ENCODE measurements at places on chromosomes 1 and 21.

DNA sequence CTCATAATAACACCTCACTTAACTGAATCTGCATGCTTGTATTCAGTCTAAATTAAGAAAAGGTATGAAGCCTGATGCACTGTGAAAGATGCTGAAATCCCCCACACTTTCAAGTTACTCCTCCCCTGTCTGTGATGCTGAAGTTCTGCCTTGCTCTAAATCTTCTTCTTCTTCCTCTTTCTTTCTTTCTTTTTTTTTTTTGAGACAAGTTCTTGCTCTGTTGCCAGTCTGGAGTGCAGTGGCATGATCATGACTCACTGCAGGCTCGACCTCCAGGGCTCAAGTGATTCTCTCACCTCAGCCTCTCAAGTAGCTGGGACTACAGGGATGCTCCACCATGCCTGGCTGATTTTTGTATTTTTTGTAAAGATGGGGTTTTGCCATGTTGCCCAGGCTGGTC, 231.0 kb upstream of the B3GALT2 start:
- DNase-seq = no peak

DNA sequence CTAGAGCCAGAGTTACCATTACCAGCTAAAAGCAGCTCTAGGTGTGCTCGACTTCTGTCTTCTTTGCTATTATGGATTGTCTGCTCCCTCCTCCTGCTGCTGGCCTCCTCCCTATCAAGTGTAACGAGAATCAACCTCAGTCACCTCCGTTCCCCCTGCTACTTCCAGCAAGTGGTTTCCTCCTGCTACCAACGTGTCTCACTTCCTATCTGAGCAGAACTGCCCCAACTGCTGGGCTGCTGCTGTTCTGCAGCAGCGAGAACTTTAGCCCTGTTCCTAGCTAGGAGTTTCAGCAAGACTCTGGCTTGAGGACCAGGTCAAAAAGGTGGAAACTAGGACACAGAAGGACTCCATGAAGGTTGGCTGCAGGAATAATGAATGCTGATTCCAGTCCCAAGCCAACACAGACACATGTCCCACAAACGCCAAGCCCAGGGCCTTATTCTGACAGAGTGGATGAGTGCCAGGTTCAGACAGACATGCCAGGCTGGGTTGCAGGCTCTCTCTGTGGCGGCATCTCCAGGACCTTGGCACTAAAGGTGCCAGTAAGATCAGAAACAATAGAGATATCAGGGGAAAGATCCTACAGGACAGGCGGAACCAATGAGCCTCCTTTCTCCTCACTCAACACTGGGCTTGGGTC, 46.9 kb downstream of the CD34 start:
- no peak for DNase-seq

GRCh38 chr1:51570063-51570710, 46.7 kb upstream of the OSBPL9 start:
- no peak for DNase-seq

DNA sequence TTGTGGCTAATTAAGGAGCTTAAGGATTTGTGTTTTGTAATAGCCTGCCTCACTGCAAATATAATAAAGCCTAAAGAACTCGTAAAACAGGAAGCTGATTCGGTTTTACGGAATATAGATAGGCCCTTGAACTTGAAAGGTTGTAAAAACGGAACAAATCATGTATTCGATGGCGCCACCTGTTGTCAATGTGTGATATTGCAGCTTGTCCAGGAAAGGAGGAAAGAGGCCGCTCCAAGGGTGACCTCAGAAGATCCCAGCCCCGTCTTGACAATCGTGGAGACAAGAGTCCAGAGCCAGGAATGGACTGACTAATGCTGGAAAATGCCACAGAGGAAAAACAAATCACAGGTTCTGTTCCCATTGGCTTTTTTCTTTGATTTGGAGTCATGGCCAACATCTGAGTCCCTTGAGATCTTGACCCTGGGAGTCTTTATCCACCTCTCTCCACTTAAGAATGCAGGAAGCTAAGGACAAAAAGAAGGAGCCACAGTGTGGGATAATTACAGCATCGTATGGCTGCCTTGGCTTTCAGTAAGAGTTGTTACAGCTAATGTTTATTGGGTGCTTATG, 7.0 kb upstream of the IGSF21 start:
- peak; percentile 49 for DNase-seq

GRCh38 chr1:228964178-228965089, 229.2 kb downstream of the RHOU start:
- DNase-seq = no peak

DNA sequence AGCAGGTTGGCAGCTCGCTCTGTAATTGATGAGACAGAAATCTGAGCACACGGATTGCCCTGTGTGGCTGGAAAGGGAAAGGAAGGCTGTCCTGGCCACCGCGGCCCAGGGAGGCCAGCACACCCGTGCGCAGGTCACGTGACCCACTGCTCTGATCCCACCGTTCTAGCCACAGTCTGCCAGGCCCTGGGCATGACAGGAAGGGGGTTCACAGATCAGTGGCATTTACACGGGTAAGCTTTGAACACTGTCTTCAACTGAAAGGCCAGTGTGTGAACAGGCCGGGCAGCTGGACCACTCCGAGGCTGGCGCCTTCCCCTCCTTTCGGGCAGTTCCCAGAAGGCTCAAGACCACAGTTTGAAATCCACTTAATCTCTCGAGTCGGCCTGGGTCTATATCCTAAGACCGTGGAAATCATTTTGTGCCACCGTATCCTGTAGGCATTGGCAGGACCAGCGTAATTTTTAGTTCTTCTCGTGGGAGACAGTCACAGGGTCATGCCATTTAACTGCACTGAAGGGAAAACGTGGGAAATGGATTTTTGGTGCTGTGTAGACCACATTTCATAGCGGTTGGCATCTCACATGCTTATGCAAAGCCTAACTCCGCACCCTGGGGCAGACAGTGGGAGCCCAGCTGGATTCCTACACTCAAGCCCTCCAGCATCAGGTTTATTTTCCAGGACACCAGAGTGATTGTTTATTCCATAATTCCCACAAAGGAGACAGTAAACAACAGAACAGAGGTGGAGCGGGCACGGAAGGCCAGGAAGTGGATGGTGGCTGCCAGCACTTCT, 3.1 kb upstream of the ADARB1 start:
- no peak for DNase-seq

DNA sequence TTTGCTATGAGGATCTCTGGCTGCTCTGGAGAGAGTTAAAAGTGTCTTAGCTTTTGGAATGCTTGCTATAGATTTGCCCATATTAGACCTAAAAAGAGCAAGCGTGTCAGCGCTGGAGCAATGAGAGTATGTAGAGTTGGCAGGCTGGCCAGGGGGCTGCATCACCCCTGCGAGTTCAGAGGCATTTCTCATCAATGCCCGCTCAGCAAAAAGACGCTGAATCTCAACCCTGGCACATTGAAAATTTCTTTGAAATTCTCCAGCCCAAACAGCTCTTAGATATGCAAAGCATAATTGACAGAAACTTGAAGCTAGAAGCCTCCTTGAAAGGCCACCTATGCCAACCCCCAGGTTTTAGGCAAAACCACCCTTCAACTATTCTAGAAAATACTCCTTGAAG, 135.5 kb upstream of the F3 start:
- no peak for DNase-seq

DNA sequence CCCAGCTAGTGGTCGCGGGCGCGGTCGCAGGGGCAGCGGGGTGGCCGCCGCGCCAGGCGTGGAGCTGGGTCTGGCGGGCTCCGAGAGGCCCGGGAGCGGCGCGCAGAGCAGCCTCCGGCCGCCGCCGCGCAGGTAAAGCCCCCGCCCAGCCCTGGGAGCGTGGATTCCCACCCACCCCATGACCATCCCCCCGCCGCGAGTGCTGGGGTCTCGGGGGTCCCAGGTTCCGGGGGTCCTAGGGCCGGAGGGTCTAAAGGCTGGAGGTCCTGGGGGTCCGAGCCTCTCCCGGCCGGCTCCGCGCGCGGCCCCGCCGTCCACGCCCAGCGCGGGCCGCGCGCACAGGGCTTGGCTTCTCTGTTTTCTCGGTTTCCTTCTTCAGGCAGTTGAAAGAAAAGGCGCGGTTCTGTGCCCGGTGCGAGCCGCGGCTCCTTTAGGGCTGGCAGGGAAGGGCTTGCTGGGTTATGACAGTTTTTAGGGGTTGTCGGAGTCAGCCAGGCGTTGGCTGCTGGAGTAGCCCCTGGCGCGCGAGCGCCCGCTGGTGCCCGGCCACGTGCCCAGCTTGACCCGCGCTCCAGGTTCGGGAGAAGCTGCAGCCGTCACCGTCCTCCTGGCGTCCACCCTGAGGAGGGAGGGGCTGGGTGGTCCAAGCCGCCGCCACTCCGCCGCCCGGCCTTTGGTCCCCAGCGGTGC, 359 bp downstream of the LRRC3 start:
- DNase-seq = peak; percentile 1

DNA sequence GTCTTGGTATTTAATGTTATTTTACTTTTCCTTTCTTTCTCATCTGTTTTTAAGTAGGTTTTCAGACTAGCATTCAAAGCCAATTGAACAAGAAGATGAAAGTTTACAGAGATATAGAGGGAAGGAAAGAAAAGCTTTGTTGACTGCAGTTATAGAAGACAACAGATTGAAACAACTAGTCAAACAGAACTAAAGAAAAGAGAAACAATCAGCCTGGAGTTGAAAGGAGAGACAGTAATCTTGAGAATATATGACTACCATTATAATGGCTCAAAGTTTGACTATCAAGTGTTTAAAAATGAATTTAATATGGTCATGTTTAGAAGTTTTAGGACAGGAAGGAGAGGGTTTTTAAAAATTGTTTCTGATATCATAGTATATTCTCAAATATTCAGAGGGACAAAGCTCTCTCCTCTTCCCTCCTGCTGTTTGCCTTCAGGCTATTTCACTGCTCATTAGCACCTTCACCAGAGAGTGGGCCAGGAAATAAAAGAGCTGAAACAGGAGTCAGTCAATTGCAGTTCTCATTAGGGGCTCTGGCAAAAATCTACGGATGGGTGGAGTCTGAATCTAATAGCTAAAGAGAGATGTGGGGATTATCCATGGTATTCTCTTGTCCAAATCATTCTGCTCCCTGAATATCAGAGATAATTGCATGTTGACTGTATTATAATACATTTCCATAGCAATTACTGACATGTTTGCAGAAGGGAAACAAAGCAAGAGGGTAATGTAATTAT, 577.8 kb downstream of the BRINP3 start:
- no peak for DNase-seq

GRCh38 chr1:91750398-91750996, 135.5 kb downstream of the TGFBR3 start:
- no peak for DNase-seq

- no peak for DNase-seq
Observed at GRCh38 chr1:232797856-232798510, 7.2 kb upstream of the MAP10 start.

DNA sequence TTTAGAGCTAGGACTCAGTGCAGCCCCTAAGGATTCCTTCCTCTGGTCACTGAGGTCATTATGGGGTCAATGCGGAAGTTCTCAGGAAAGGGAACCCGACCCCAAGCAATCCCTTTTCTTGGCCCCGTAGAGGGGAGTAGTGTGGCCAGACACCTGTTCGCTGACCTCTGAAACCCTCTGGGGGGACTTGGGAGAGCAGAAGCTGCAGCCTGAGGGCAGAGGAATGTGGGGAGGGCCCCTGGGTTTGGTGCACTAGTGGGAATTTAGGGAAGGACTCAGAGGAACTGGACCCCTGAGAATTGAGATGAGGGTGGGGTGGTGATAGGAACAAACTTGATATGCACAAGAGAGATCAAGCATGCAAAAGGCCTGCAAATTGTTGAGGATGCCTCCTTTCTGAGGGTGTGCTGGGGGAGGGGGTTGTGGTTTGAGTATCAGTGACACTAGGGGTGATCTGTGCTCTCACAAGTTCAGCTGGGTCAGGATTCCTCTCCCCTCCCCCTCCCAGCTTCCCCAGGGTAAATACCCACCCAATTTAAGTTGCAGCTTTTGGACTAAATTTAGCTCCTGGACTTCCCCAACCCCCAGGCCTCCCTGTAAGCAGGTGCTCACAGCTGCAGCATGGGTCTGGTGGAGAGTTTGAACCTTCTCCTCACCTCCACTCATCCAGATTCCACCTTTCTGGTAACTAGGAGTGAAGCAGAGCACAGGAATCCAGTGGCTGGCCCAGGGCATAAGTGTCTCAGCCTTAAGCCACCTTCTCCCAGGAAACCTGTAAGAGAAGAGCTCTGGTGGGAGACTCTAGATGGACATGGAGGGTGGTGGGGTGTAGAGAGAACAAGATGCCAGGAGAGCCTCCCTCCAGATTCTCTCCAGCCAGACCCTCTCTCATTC, 13.5 kb downstream of the ADAMTSL4 start:
- DNase-seq = no peak

DNA sequence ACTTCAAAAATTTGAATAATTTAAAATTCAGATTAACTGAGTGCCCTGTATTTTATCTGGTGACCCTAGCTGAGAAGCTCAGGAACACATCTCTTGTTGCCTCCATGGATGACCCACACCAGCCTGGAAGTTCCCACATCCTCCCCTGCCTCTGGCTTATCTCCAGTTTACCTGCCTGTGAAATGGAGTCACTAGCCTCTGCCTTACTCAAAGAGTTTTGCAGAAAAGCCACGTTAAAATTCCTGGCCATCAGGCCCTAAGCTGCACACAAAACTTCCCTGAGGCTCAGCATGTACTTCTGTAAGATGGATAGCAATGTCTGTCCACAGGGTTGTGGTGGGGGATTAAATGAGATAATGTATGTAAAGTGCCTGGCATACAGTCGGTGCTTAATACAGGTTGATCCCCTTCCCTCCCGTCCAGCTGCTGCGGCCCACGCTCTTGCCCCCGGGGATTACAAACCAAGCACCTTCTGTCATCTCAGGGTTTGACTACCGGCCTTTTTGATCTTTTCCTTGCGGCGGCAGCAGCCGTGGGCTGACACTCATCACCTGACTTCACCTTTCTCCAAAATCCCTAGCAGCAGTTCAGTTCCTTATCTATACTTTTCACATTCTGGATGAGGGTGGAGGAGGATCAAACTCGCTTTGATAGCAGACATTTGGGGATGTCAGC, 136.5 kb downstream of the CSMD2 start:
- DNase-seq = no peak

- no peak for DNase-seq
Observed at GRCh38 chr21:28538987-28539622, 453.6 kb downstream of the LTN1 start.

DNA sequence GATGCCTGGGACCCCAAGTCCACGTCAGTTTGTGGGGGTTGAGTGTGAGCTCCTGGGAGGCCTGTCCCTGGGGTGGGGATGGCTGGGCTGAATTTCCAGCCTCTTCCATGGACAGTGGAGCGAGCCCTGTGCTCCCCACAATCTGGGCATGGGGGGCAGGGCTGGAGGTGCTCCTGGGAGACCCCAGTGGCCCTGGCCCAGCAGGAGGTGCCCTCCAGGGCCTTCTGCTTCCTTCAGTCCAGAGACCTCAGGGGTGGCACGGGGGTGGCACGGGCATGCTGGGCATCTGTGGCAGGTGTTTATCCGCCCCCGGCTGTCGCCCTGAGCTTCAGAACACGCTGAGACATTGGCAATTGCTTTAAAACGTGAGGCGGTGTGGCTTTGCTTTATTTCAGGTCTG, 40.9 kb downstream of the MORN1 start:
- no peak for DNase-seq

DNA sequence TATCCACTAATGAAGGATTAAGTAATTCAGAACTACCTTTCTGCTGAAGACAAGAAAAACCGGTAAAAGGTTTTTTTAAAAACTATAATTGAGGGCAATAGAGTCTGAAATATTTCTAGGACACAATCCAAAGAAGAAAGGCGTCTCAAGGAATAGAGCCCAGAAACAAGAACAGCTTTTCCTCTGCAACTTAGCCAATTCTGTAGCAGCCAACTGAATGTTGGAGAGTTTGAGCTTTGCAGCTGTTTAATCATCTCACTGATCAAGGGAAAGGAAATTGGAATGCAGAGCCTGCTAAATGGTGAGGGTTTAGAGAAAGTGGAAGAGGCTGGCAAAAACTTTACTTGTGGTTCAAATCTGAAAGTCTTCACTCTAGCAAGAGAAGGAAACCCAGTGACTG, 818.9 kb downstream of the KCNT2 start:
- no peak for DNase-seq

All from NCI-H2029 treated with DMSO at 0.1 percent for 48 hours (cell line).